ENCODE measurements at places on chromosomes 13 and 19.

- no peak for DNase-seq
Observed at GRCh38 chr19:4682417-4683200, 12.5 kb upstream of the MYDGF start.

- no peak for DNase-seq
Observed at GRCh38 chr19:29766100-29766499, 45.7 kb upstream of the CCNE1 start.

GRCh38 chr13:31733647-31734046 lies 5.7 kb upstream of the RXFP2 start:
- no peak for DNase-seq

DNA sequence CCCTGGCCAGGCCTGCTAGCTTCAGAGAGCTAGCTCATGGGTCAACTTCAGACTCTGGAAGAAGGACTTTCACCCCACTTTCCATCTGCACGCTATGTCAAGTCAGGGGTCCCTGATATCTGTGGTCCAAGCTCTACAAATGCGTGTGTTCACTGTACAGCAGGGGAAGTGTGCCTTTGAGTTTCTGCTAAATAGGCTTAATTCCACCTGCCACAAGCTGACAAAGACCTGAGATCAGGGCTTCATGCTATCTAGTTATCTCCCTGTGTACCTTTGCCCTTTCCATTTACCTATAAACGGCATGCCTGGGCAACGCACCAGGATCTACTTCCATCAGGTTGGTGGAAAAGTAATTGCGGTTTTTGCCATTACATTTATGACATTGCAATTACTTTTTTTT lies 10.7 kb upstream of the SULT2A1 start:
- DNase-seq, result no peak
